Metanephros (tissue), 2 donors: ENCODE measurements at places on chromosomes 11 and 22. TPM values are rescaled to one million over a fixed set of nuclear protein-coding genes. Genes with fewer than 3 reads are reported as not detected.

The OR51B2 gene
- total RNA-seq = 0.47 TPM

The DMC1 gene
- total RNA-seq = 2.9 TPM

The KCNA4 gene
- total RNA-seq = 1.3 TPM

The ART1 gene
- 3.3 TPM for total RNA-seq

The BATF2 gene
- total RNA-seq = 2.4 TPM

The CPT1B gene
- 20.6 TPM for total RNA-seq

The IGF2 gene
- total RNA-seq = 562 TPM

The ANKK1 gene
- total RNA-seq = 0.47 TPM

The APOA5 gene
- not detected for total RNA-seq

The C11orf16 gene
- total RNA-seq = 0.47 TPM

The ZFPL1 gene
- total RNA-seq = 29.6 TPM

The CLTCL1 gene
- total RNA-seq = 19.0 TPM

The PTS gene
- 28.0 TPM for total RNA-seq

The HEPN1 gene
- not detected for total RNA-seq
